ENCODE measurements at places on chromosomes 4 and X.

- no peak for DNase-seq
Measured at GRCh38 chrX:9846631-9847030, 60.4 kb downstream of the SHROOM2 start.

- DNase-seq = no peak
Measured at GRCh38 chr4:129014566-129015509, 78.5 kb downstream of the SCLT1 start.

DNA sequence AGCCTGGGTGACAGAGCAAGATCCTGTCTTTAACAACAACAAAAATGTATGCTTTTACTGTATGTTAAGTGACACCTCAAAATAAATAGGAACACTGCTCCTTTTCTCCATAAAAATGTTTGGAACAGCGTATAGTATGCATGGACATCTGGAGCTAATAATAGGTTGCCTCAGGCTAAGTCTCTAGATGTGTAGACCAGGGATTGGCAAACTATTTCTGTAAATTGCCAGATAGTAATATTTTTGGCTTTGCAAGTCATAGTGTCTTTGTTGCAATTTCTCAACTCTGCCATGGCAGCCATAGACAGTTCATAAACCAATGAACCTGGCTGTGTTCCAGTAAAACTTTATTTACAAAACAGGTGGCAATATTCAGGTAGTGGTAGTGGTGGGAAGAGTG lies 76.6 kb upstream of the CBLL2 start:
- DNase-seq = no peak

- no peak for DNase-seq
Measured at GRCh38 chr4:16641971-16642370, 256.5 kb downstream of the LDB2 start.

DNA sequence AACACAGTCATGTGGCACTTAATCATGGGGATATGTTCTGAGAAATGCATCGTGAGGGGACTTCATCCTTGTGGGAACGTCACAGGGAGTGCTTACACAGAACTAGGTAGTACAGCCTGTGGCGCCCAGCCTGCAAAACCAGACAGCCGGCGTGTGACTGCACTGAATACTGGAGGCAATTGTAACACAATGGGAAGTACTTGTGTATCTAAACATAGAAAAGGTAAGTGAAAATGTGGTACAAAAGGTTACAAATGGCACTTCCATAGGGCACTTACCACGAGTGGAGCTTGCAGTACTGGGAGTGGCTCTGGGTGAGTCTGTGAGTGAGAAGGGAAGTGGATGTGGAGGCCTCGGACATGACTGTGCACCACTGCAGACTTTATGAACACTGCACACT lies 5.2 kb downstream of the TLR3 start:
- no peak for DNase-seq

All from GM12892 (cell line).